ENCODE measurements at places on chromosomes 12 and 14.

- no peak for DNase-seq
These were observed 28.8 kb downstream of the KIF21A start for GRCh38 chr12:39413836-39414771.

- DNase-seq = no peak
These were observed 230.8 kb upstream of the NAV3 start for GRCh38 chr12:77599782-77600467.

GRCh38 chr14:97776890-97777558 lies 979.8 kb downstream of the VRK1 start:
- no peak for DNase-seq

- no peak for DNase-seq
These were observed 40.0 kb downstream of the MYBPC1 start for GRCh38 chr12:101634724-101635123.

DNA sequence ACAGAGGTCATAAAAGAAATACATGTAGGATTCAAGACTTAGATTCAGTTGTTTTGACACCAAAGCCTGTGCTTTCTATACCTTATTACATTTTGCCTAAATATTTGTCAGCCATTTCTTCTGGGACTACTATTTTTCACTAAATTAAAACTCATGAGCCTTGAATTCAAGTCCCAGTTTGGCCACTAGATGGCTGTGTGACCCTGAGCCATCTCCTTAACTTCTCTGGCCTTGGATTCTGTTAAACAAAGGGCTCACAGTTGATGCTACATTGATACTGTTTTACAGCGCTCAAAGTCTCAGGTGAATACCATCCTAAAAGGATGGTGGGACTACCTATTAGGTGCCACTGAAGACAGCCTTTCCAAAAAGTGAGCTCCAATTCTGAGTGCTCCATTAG lies 39.6 kb upstream of the CCDC198 start:
- DNase-seq = peak; percentile 3

GRCh38 chr14:41362139-41362538 lies 244.5 kb upstream of the LRFN5 start:
- DNase-seq = no peak

GRCh38 chr12:102407776-102408486 lies 72.4 kb downstream of the IGF1 start:
- DNase-seq = no peak

- no peak for DNase-seq
These were observed 147.3 kb downstream of the PPM1H start for GRCh38 chr12:62787611-62788010.

GRCh38 chr12:110183386-110183785 lies 59.2 kb downstream of the IFT81 start:
- DNase-seq = no peak

DNA sequence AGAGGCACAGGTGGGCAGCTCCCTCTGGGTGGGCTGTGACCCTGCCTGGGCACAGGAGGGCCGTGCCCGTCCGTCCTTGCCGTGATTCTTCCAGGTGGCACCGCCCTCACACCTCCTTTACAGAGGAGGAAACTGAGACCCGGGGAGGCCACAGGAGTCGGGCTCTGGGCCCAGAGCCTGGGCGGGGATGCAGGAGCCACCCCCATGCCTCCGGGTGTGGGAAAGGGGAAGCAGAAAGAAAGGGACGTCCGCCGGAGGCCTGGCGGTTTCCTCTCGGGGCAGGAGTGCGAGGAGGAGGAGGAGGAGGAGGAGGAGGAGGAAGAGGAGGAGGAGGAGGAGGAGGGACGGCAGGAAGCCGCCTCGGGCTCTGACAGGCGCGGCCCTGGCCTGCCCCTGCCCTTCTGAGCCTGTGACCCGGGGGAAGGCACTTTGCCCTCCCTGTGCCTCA lies 23.0 kb downstream of the SH2B3 start:
- no peak for DNase-seq

Measured in fibroblast of skin of left quadriceps (primary cell).